ENCODE measurements at places on chromosomes 4 and X. TPM values are rescaled to one million over a fixed set of nuclear protein-coding genes. Genes with fewer than 3 reads are reported as not detected.

DNA sequence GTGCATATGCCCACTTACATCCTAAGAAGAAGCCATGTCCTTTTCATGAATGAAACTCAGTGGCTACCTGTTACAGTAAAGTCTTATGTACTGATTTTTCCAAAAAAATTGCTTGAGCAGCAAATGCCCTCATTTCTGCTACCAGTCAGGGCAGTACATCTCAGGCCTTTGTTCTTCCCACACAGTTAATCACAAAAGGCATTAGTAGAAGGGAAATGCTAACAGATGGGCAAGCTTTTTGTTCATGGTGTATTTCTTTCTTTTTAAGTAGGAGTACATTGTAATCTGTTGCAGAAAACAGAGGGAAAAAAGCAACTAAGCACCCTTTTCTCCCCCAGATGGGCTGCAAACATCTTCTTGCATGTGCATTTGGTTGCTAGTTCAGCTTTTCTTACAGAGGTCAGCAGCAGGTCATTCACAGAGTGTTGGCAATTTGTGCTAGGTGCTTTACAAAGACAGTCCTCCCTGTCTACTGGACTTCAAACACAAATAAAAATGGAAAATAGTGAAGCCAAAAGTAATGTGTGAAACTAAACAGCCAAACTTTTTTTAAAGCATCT, 373.4 kb downstream of the PRDM5 start:
- no peak overlapping the region for H3K4me3 ChIP-seq
- H3K4me1 ChIP-seq = no peaks in the 10 kb centered on the region

DNA sequence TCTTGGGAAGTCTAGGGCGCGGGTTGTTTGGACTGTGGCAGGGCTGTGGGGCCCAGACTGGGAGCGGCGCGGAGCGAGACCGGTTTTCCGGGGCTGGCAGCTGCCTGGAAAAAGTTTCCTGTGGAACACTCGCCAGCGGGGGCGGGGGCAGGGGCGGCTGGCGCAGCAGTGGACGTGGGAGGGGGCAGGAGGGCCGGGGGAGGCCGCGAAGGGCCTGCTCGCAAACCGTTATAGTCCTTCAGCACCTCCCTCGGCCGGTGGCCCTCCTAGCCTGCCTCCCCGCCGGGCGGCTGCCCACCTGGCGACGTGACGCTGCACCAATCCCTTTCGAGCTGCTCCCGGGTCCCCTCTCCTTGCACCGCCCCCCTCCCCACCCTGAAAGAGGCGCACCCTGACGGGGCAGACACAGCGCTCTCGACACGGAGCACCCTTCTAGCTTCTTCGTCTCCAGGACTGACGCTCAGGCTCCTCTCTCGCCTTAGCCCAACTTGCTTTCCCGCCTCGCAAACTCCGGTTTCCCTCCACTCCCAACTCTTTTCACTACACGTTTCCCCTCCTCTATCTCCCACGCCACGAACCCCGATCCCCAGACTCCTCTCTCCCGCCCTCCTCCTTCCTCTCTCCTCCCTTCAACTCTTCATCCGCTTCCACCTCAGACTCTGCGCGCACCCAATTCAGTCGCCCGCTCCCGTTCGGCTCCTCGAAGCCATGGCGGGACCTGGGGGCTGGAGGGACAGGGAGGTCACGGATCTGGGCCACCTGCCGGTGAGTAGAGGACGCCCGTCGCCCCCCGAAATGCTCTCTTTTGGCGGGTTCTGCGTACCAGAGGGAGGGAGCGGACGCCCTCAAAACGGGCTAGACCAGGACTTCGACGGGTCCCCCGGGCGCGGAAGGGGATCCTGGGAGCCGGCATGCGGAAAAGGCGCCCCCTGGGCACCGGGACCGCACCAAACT, at the start of gene NRK:
Gene NRK (plus strand): TSS at position 402 of the 954 bp plus-strand sequence. CDS start 307 bp downstream, at position 709.
- DNase-seq = no peak
- no peak within 1 kb of the TSS for H3K27ac ChIP-seq
- H3K36me3 ChIP-seq = no peaks in the 10 kb centered on the region
- no peaks in the 10 kb centered on the region for H3K4me1 ChIP-seq
- H3K27me3 ChIP-seq = no peaks in the 10 kb centered on the region

- H3K36me3 ChIP-seq = no peaks in the 10 kb centered on the region
- no peaks in the 10 kb centered on the region for H3K27me3 ChIP-seq
- no peak overlapping the region for H3K4me3 ChIP-seq
- no peak overlapping the region for H3K27ac ChIP-seq
Observed at GRCh38 chr4:10144966-10145365, 28.4 kb upstream of the WDR1 start.

- no peaks in the 10 kb centered on the region for H3K36me3 ChIP-seq
- no peaks in the 10 kb centered on the region for H3K4me1 ChIP-seq
- DNase-seq = no peak
- H3K4me3 ChIP-seq = no peak overlapping the region
Observed at GRCh38 chr4:94131212-94131611, 76.5 kb upstream of the SMARCAD1 start.

DNA sequence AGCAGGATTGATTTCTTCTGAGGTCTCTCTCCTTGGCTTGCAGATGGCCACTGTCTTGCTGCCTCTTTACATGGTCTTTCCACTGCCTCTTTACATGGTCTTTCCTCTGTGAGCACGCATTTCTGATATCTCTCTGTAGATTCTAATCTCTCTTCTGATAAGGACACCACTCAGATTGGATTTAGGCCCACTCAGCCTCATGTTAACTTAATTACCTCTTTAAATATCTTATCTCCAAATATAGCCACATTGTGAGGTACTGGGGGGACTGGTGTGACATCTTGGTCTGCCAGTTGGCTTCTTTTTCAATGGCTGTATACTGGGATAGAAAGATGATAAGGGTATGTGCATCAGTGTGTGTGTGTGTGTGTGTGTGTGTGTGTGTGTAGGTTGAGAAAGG, 153.7 kb downstream of the AWAT2 start:
- no peaks in the 10 kb centered on the region for H3K4me1 ChIP-seq
- no peak overlapping the region for H3K27ac ChIP-seq
- no peaks in the 10 kb centered on the region for H3K36me3 ChIP-seq
- DNase-seq = no peak

DNA sequence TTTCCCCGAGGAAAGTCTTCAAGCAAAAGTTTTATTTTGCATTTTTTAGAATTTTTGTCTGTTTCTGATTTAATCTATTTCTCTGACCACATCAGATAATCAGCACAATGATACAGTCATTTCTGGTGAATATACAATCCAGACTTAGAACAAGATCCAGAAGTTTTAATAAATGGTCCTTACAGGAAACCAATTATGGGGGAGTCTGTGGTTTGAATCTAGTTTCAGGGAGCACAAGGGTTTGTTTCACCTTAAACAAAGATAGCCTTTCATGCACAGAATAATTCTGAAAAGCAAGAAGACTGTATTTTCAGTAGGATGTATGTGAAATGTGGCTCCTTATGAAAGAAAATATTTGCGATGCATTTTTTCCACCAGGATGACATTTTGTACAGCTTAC, 158.5 kb upstream of the ARSJ start:
- no peaks in the 10 kb centered on the region for H3K36me3 ChIP-seq
- no peaks in the 10 kb centered on the region for H3K27me3 ChIP-seq
- H3K27ac ChIP-seq = no peak overlapping the region
- H3K4me1 ChIP-seq = no peaks in the 10 kb centered on the region
- no peak overlapping the region for H3K4me3 ChIP-seq
- DNase-seq = no peak

DNA sequence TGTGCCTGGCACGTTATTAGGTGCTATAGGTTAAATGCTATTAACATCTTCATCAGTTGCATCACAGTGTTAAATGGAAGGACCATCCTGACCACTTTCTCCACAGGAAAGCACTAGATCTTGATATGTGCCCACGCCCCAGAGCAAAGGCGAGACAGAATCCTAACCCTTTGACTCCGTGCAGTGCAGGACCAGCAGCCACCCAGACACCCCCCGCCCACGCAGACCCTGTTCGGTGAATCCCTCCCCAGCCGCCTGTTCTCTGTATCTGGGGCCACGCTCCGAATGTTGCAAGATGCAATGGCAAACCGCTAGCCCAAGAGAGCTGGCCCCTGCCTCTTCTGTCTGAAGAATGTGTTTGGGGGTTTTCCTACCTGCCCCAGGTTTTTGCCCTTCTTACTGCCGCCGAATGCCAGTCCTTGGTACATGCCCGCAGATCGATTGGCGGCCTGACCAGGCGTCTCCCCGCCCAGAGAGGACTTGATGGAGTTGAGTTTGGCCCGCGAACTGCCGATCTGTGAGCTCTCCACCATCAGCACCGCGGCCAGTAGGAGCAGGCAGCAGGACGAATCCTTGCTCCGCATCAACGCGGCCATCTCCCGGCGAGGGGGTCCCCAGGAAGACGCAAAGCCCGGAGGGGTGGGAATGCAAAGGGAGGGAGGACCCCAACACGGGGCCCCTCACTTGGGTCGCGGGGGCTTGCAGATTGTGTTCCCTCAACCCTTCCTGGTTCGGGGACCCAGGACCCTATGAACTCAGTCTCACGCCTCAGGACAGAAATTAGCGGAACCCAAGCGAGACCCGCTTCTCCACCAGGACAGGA, 906 bp downstream of the DKK2 start:
- H3K36me3 ChIP-seq = no peaks in the 10 kb centered on the region
- no peak overlapping the region for H3K4me3 ChIP-seq
- peaks cover 6% of the 10 kb centered on the region for H3K27me3 ChIP-seq
- DNase-seq = no peak

The MAGEC1 gene
- polyA plus RNA-seq = not detected

DNA sequence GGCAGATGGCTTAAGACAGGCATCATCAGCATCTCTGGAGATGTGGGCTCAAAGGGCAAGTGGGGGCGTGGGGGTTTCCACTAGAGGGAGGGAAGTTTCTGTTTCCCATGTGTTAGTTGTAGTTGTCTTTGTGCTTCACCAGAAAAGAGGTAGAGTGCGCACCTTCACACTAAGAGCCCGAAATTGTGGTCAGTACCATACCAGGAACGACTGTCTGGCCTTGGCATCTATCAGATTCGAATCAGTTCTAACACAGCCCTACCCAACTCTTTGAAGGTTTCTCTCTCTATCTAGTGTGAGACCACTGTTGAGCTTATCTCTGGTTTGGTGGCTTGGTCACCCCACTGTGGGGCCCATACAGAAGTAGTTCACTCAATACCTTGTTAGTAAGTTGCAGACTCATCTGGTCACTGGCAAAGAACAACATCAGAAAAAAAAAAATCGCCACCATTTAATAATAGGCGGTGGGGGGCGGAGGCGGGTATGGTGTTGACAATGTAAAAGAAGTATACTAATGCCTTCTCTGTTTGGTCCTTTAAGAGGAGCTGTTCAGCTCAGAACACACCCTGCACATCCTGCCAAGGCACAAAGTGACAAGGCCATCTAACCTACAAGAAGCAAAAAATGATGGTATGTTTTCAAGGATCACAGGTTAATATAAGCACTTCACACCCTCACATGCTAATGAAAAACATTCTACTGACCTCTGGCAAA, 71.1 kb downstream of the NYX start:
- H3K27me3 ChIP-seq = no peaks in the 10 kb centered on the region
- DNase-seq = no peak

DNA sequence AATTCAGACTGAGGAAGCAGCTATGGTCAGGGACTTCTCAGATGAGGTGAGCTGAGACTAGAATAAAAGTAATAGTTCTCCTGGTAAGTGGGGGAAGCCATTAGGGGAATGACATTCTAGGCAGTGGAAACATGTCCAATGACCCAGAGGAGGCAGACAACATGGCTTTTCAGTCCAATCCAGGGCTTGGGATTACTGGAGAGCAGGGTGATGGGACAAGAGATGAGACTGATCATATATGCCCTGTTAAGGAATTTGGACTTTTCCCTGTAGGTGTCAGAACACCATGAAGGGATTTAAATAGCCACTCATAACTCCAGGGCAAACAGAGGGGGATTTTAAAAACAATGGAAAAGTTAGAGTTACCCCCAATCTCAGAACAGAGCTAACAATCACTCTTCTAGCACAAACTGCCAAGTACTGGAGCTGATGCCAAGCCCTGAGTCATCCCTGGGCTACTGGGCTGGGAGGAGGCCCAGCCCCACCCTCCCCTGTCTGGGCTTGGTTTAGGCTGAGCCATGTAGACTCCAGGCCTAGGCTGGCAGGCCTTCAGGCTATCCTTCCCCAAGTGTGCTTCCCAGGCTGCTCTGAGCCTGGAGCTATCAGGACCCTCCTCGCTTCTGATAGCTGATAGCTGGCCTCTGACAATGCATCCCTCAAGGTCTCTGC, 22.7 kb upstream of the MSN start:
- no peak for DNase-seq
- H3K36me3 ChIP-seq = no peaks in the 10 kb centered on the region
- H3K4me1 ChIP-seq = peaks cover 5% of the 10 kb centered on the region

DNA sequence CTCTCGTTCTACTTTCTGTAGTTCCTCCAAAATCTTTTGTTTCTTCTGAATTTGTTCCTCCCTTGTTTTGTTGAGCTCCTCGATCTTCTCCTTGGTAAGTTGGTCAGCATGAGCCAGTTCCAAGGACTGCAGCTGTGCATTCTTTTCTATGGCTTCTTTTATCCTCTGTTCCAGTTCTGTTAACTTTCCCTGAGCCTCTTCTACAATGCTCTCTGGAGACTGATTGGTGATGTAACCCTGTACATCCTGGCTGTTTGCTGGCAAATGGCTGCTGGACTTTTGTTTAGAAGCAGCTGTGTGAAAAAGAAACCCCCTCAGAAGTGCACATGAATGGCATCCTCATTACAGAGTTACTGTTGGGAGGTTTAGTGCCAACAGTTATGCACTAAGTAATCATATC, 70.5 kb upstream of the COX18 start:
- no peak overlapping the region for H3K4me3 ChIP-seq
- no peak for DNase-seq
- peaks cover 59% of the 10 kb centered on the region for H3K36me3 ChIP-seq
- H3K27me3 ChIP-seq = no peaks in the 10 kb centered on the region

The CFAP47 gene
- polyA plus RNA-seq = not detected

Data from CD4-positive, alpha-beta memory T cell (primary cell).